ENCODE measurements at places on chromosomes 1 and 21.

DNA sequence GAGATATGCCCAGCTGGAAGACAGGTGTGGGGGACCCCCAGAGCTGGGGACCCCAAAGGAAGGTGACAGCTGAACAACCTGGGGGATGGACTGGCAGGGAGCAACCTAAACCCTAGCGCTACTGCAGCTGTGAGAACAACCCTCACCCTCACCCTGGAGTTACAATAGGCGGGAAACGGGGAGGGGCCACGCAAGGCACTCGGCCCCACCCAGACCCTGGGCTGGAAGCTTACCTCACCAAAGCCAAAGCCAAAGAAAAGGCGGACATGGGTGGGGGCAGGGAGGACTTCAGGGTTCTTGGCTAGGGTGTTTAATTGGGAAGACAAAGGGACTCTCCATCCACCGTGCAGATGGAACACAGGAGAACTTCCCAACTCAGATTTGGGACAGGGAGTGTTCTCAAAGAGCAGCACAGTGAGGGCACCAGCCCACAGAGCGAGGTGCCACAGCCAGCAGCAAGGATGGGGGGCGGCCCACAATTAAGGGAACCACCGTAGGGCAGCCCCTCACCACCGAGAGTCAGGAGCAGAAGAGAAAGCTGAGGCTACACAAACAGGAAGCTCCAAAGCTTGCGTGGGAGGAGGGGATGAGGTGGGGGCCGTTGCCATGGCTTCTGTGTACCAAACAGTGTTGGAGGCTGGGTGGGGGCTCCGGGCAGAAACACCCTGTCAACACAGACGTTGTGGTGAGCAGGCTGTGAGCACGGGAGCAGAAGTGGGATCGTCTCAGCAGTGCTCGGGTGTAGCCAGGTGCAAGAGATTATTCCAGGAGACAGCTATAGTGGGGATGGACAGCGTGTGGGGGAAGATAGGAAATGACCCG lies 1.9 kb downstream of the TAGLN2 start:
- DNase-seq: no peak

GRCh38 chr1:15523104-15524020 lies 653 bp downstream of the CASP9 start:
- no peak for DNase-seq

DNA sequence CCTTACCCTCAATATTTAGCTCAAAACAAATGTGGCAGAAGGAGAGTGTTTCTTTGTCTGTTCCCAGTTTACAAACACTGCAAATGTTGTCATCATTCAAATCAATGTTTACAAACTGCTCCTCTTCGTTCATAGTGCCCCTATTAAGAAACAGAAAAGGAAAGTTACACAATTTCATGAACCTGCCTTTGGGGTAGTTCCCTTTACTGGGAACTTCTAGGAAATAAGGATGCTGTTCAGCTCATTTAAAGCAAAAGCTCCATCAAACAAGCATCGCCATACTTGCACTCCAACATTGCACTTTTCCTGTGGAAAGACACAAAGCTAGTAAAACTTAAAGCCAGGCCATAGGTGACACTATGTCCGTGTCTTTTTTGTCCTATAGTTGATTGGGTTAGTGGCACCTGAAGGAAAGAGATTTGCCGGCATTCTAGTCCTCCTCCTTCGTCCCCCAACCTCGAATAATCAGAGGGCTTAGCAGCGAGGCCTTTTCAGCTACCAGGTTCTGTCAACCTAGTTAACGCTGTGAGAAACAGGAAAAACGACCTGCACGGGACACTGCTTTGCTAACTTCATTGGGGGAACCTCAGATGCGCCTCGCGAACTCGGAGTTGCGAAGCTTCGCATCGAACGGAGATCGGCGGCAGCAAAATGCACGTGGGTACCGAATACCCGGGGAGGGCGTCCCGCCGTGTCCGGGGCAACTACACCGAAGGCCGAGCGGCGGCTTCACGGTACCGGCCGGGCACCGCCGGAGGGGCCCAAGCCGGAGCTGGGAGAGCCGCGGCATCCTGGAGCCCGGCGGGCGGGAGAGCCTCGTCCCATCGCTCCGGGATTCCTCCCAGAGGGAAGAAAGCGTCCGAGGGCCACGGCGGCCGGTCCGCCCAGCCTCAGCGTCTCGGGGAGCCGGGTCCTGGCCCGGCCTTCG lies 706 bp downstream of the C21orf91 start:
- DNase-seq: no peak

DNA sequence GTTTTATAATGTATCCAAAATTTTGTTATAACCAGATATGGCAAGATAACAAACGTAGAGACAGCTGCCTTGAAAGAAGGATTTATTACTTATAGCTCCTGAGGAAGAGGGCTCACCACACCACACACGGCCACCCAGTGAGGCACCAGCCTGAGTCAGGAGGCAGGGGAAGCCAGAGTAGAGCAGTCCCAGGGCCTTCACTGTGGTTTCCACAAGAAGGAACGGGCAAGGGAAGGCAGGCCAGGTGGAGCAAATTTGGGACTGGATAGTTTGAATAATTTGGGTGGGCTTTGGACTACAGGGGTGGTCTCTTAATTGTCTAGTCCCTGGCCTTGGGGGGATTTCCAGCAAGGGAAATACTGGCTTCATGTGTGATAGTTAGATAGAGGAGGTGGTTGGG lies 72.5 kb downstream of the RRAGC start:
- DNase-seq: no peak

DNA sequence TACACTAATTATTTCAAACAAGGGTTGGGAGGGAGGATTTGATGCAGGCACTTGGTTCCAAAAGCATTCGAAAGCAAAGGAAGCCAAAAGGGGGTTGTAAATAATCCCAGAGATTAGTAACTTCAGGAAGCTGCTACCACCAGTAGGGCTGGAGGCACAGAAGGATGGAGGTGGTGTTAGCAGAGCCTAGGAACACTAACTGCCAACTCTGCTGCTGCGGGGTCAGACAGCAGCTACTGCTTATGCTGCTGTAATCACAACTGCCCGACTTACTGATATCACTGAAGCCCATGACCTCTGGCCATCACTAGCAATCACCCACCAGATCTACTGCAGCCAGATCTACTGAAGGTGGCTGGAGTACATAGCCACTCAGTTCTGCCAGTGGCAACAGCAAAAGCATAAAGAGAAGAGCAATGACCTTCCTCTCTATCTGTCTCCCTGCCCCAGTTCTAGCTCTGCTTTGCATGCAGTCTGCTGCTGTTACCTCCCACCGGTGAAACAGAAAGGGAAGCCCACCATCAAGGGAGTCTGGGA lies 408.5 kb downstream of the PLPP3 start:
- no peak for DNase-seq

GRCh38 chr1:245932302-245932972 lies 574.6 kb downstream of the SMYD3 start:
- no peak for DNase-seq
